ENCODE measurements at places on chromosomes 5 and 9.

- DNase-seq = peak; percentile 72
These were observed 196.1 kb downstream of the GAS1 start for GRCh38 chr9:86751207-86751606.

DNA sequence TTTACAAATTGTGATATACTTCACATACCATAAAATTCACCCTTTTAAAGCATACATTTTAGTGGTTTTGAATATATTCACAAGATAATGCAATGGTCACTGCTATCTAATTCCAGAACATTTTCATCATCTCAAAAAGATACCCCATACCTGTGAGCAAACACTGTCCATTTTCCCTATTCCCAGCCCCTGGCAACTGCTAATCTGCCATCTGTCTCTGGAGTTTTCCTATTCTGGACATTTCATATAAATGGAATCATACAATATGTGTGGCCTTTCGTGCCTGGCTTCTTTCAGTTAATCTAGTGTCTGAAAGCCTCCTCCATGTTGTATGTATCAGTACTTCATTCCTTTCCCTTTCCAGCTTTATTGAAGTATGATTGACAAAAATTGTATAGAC is 14.7 kb downstream of the SNX30 start:
- DNase-seq = no peak

GRCh38 chr5:77770293-77771005 is 5.7 kb downstream of the TBCA start:
- DNase-seq = no peak

- peak; percentile 72 for DNase-seq
These were observed 673.2 kb downstream of the CDH18 start for GRCh38 chr5:19314840-19315239.

GRCh38 chr9:98867429-98868168 is 60.1 kb downstream of the GALNT12 start:
- peak; percentile 91 for DNase-seq

DNA sequence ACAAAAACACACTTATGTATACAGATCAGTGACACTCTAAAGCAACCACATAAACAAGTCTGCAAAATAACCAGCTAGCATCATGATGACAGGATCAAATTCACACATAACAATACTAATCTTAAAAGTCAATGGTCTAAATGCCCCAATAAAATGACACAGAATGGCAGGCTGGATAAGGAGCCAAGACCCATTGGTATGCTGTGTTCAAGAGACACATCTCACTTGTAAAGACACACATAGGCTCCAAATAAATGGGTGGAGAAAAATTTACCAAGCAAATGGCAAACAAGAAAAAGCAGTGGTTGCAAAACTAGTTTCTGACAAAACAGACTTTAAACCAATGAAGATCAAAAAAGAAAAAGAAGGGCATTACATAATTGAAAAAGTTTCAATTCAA is 26.0 kb downstream of the GAPT start:
- DNase-seq = no peak

- DNase-seq = no peak
These were observed 17.8 kb downstream of the PTBP3 start for GRCh38 chr9:112315331-112316257.

- DNase-seq = no peak
These were observed at the start of gene HMMR for GRCh38 chr5:163460562-163461171. Gene HMMR, plus strand, starts transcription at chr5:163460632. Its CDS starts 61 bp downstream, at chr5:163460693.

Measured in skeletal muscle cell (primary cell).